ENCODE measurements at places on chromosomes 2 and 18. TPM values are rescaled to one million over a fixed set of nuclear protein-coding genes. Genes with fewer than 3 reads are reported as not detected.

The MSTN gene
- 0.36 TPM for total RNA-seq

The LYG1 gene
- 1.9 TPM for total RNA-seq

The IL1R1 gene
- not detected for total RNA-seq

The CIB4 gene
- not detected for total RNA-seq

GRCh38 chr2:217049422-217049821 is 189.6 kb upstream of the TNP1 start:
- no peaks in the 10 kb centered on the region for H3K27me3 ChIP-seq
- DNase-seq = no peak
- peak overlapping the region; percentile 14 for H3K4me3 ChIP-seq
- H3K27ac ChIP-seq = peak overlapping the region; percentile 97

DNA sequence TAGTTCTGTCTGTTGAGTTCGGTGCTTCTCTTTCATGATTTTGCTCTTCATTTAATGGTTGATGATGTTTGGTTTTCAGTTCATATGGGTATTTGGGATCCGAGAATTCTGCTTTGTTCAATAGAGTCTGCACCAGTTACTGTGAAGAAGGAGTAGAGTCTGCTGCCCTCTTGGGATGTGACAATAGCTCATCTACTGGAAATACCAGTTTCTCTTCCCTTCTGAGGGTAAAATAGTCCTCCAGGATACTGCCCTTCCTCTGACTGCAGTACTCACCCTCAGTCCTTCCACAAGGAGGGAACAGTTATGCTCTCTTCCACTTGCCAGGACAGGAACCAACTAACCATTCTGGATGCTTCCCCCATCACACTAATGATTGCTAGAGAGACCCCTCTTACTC is 12.5 kb upstream of the TNFAIP6 start:
- H3K4me1 ChIP-seq = no peaks in the 10 kb centered on the region
- no peaks in the 10 kb centered on the region for H3K27me3 ChIP-seq
- no peak overlapping the region for H3K4me3 ChIP-seq

- H3K36me3 ChIP-seq = peaks cover 3% of the 10 kb centered on the region
- no peaks in the 10 kb centered on the region for H3K4me1 ChIP-seq
- no peak overlapping the region for H3K27ac ChIP-seq
- no peaks in the 10 kb centered on the region for H3K27me3 ChIP-seq
- H3K4me3 ChIP-seq = no peak overlapping the region
Observed at GRCh38 chr2:206611736-206612135, 30.6 kb upstream of the FAM237A start.

DNA sequence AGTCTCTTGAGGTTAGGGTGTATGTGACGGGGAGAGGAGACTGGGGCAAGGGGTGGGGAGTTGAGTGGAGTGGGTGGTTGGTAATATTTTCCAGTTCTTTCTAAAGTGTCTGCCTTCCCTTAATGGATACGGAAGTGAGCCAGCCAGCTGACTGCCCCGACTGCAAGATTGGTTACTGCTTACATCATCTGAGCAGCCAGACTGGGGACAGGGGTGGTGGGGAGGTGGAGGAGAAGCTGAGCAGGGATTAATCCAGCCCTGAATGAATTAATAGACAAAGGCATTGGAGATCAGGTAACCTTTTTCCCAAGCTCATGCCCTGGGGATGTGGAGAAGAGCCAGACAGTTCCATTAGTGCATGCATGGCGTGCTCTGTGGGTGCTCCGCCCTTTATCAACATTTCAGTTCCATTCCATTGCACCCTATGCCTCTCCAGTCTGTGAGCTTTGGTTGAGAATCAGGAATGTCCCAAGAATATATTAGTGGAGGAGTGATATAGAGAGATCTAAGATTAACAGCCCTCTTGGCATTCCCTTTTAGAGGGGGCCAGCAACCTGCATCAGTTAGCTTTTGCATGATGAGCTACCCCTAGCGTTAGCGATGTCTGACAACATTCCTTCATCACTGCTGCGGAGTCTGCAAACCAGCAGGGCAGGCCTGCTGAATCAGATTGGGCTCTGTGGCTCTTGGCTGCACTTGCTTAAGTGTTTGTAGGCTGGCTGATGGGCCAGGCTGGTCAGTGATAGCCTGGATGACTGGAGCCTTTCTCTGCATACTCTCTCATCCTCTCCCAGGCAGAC is 67.4 kb downstream of the TNP1 start:
- DNase-seq = no peak
- no peak overlapping the region for H3K4me3 ChIP-seq
- no peaks in the 10 kb centered on the region for H3K27me3 ChIP-seq

- no peak for DNase-seq
- no peaks in the 10 kb centered on the region for H3K27me3 ChIP-seq
- no peak overlapping the region for H3K27ac ChIP-seq
- H3K4me1 ChIP-seq = peaks cover 5% of the 10 kb centered on the region
- H3K4me3 ChIP-seq = no peak overlapping the region
Observed at GRCh38 chr2:72780477-72780876, 45.4 kb downstream of the EXOC6B start.
